Left ventricle myocardium inferior (tissue), 1 donor: ENCODE measurements at places on chromosomes 7 and 10. TPM values are rescaled to one million over a fixed set of nuclear protein-coding genes. Genes with fewer than 3 reads are reported as not detected.

GRCh38 chr7:84484502-84485079, 290.0 kb upstream of the SEMA3A start:
- DNase-seq: no peak

DNA sequence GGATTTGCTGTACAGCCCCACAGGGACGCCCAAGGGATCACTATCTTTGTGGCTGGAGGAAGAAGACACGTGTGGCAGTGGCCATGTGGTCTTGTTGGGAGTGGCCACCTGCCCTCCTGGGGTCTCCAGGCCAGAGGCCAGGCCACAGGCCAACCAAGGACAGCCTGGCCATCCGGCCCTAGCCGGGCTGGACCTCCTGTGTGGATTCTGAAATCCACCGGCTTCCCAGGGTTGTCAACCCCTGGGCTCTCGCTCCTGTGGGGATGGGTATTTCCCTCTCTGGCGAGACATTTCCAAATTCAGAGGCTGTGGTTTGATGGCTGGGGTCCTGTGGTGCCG, 31.5 kb upstream of the CFAP46 start:
- DNase-seq: no peak

DNA sequence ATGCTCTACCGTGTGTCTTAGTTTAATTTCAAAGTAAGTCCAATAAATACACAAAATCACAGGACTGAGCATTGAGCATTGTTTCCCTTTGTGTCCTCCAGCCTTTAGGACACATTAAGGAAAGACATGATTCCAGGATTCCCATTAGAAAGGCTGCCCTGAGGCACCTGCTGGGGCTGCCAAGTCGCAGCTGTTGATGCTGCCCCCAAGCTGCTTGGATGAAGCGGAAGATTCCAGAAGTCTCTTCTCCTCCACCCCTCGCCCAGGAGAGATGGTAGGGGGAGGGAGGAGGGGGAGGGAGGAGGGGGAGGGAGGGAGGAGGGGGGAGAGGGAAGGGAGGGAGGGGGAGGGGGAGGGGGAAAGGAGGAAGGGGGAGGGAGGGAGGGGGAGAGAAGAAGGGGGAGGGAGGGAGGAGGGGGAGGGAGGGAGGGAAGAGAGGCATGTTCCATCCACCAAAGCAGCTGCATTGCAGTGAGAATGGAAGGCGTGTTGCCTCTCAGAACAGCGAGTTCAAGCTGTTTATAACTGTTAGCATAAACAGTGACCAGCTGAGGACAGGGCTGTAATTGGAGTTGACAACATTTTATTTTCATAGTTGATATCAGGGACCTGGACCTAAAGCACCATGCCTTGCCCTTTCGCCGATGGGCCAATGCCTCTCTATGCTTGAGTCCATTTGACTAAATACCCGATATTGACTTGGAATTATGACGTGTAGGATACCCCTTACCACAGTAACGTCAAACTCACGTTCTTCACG, 67.3 kb downstream of the DIP2C start:
- no peak for DNase-seq

DNA sequence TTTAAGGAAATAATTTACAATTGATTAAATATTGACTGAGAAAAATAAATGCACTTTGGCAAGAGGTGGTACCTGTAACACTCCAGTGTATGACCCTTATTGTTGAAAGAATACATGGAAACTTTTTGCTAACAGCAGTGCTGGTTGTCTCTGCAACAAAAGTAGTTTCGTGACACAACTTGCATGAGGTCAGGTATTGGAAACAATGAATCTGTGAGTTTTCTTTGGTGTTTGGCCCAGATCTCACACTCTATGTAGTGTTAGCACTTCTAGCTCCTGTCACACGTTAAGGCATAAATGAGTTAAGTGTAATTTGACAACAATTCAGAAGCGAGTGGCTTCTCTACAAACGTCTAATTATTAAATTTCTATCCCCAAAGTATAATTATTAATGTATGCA, 137.7 kb upstream of the MDFIC start:
- no peak for DNase-seq

DNA sequence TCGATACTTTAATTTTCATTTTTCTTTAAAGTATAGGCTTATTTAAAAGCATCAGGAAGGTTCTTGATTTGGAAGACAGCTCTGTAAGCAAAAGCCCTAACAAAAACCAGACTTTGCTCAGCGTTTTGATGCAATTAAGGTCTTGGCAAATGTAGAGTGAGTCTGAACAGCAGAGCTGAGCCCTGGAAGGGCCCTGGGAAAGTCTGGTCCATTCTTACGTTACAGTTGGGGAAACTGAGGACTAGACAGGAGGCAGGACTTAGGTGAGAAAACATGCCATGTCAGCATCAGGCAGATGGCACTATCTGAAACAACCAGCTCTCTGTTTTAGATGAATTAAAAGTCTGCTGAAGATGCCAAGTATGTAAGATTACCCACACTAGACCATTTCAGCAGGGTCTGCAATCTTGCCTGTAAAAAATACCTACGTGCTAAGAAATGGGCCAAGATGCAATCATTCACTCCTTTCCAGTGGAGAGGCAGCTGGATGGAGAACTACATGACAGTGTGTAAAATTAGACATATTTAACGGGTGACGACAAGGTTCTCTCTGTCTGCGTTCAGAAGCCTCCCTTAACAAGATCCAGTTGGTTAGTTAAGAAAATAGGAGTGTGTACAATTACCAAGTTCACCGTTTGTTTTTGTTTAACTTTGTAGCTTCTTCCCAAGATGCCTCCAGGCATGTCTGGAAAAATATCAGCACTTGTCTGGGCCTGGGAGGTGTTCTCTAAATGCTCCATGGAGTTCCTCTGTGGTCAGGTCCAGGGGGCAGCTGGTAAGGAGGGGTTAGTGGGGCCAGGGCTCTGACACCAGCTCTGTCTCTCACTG, 502.3 kb upstream of the ZMIZ1 start:
- DNase-seq: no peak

GRCh38 chr7:8160250-8160649, 101.7 kb downstream of the ICA1 start:
- no peak for DNase-seq

TMEM26 gene
- total RNA-seq: 0.30 TPM

PYROXD2 gene
- 10.4 TPM for total RNA-seq
